ENCODE measurements at places on chromosomes 16 and 17. TPM values are rescaled to one million over a fixed set of nuclear protein-coding genes. Genes with fewer than 3 reads are reported as not detected.
A peak's percentile ranks its signal among the peaks of the same experiment; 100 is the strongest.

The RNF167 gene
- 140 TPM for total RNA-seq

The LIMD2 gene
- 19.0 TPM for total RNA-seq

The AFMID gene
- 50.4 TPM for total RNA-seq

The IL17C gene
- total RNA-seq: not detected

DNA sequence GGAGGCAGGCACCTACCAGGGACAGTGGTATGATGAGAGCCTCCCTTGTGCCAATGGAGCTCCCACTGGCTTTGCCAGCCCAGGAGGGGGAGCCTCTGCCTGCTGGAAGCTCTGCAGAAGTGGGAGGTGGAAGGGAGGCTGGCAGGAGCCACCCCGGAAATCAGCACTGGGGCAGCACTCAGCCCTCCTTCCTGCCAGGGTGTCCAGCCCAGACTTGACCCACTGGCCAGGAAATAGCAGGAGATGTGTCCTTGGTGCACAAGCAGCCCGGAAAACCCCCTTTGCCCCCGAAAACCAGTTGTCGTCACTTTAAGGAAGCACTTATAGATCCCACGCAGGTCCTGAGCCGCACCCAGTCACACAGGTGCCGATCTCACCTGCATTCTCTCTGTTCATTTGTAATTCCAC lies 49.3 kb upstream of the CACNG4 start:
- peak; percentile 47 for DNase-seq

DNA sequence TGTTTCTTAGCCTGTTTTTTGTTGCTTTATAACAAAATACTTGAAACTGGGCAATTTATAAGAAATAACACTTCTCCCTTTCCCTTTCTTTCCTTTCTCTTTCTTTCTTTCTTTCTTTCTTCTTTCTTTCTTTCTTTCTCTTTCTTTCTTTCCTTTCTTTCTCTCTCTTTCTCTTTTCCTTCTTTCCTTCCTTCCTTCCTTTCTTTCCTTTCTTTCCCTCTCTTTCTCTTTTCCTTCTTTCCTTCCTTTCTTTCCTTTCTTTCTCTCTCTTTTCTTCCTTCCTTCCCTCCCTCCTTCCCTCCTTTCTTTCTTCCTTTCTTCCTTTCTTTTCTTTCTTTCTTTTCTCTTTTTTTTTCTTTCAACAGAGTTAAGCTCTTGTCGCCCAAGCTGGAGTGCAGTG lies 27.8 kb downstream of the FAM20A start:
- DNase-seq: no peak

DNA sequence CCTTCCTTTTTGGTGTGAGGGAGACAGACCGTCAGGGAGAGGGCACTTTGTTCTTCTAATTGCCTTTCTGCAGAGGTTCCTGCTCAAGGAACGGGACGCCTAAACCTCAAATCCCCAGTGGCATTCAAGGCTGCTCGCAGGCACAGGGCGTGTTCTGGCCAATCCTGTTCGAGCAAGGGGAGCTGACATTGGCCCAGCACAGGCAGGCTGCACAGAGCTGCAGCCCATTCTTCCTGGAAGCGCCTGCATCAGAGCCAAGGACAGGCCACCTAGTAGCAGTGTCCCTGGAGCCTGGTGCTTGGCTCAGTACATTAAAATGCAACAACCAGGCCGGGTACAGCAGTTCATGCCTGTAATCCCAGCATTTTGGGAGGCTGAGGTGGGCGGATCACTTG lies 72.2 kb upstream of the CREBBP start:
- peak; percentile 44 for DNase-seq

GRCh38 chr17:36059406-36059805 lies 4.7 kb upstream of the CCL18 start:
- no peak for DNase-seq

- DNase-seq: no peak
These were observed 12.1 kb upstream of the DBNDD1 start for GRCh38 chr16:90031186-90031930.

GRCh38 chr16:86307514-86307903 lies 202.8 kb upstream of the FOXF1 start:
- DNase-seq: no peak

GRCh38 chr16:86783636-86784626 lies 205.6 kb downstream of the FOXL1 start:
- DNase-seq: peak; percentile 20

GRCh38 chr17:80365983-80366382 lies 49.0 kb upstream of the ENDOV start:
- DNase-seq: no peak

Measured in mucosa of gallbladder (tissue), 1 donor.